AG09319 (cell line): ENCODE measurements at places on chromosomes 11 and 22.

DNA sequence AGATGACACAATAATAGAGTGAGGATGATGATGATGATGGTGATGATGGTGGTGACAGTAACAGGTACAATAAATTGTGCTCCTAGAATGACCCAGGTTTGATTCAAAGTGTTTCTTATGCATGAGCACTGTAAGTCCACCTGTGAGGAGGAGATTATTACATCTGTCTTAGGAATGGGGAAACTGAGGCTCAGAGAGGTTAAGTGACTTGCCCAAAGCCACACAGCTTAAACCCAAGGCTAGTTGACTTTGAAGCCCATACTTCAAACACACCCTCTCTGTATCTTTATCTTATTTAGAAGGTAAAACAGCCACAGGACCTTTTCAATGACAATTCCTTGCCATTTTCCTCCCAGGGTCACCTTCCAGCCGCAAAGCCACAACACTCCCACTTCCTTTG, 88.9 kb downstream of the MIAT start:
- no peak for DNase-seq

DNA sequence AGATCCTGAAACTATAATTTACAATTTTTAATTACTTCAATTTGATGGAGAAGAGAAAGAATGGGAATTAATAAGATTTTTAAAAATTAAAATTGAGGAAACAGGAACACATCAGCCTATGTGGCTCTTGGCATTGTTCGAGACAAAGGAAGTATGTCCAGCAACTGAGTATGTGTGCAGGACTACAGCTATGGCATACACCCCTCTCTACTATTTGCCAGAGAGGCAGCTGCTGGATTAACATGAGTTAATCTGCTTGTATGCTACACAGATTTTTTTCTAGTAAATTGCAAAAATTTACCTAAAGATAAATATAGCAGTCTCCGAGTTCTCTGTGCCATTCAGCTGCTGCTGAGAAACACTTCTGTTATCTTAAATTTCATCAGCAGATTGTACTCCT, 70.6 kb downstream of the PHF21A start:
- DNase-seq, result no peak

DNA sequence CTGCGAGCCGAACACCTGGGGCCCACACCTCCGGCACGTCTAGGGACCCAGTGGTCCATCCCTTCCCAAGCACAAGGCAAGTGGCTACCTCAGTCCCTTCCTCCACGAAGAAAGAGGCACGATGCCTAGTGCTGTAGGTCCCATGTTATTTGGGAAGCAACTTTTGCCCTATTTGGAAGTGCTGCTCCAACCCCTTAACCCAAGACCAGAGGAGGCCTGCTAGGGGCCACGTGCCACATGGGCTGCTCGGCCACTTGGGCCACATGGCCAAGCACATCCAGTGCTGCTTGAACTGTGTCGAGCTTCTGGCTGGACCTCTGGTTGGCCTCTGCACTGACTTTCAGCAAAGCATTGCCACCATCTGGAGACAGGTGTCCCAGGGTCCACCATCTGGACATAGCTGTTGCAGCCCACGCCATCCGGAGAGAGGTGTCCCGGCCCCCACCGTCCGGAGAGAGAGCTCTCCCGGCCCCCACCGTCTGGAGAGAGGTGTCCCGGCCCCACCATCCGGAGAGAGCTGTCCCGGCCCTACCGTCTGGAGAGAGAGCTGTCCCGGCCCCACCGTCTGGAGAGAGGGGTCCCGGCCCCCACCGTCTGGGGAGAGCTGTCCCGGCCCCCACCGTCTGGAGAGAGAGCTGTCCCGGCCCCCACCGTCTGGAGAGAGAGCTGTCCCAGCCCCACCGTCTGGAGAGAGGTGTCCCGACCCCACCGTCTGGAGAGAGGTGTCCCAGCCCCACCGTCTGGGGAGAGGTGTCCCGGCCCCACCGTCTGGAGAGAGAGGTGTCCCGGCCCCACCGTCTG, 6.5 kb upstream of the B4GALNT4 start:
- DNase-seq, result no peak

DNA sequence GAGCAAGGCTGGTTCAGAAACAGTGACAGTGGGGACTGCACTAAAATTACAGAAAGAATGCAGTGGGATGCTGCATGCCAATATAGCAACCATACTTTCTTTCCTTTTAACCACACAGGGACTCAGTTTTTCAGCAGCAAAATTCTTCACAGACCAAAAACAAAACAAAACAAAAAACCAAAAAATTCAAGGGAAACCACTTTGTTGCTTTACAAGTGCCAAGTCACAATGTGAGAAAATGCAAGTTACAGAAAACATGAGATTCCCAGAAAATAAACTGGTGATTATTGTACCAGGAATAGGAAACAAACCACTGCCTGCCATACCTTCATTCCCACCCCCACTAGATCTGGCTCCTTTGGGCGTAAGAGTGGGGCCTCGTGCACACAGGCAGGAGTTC, 52.6 kb downstream of the TENM4 start:
- DNase-seq, result no peak

DNA sequence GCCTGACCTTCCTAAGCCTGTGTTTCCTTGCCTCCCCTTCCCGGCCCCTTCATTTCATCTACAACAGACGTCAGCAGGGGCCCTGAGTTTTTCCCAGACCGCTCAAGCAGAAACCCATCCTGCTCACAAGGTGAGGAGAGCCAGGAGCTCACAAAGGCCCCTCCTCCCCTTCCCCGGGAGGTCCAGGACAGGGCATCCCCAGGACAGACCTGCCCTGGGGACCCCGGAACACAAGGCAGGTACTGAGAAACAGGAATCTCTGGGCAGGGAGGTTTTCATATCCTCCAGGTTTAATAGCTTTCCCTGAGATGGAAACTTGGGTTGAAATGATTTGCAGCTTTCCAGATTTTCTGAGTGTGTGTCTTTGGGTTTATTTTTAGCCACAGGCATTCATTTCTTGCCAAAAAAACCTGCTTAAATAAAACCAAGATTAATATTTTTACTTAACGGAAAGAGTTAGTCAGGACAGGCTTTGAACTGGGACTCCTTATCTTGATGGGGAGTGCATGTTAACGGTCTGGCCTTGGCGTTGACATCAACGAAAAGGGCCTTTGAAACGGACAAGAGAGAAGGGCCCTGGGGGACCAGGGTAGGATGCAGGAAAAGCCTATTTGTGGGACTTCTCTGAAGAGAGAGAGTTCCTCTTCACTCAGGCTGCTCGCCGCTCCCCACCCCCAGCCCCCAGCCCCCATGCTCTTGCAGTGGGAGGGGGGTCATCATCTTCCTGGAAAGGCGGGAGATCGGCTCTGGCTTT, 38.5 kb downstream of the TIMP3 start:
- no peak for DNase-seq

GRCh38 chr11:40987776-40988435, 471.5 kb downstream of the LRRC4C start:
- no peak for DNase-seq

DNA sequence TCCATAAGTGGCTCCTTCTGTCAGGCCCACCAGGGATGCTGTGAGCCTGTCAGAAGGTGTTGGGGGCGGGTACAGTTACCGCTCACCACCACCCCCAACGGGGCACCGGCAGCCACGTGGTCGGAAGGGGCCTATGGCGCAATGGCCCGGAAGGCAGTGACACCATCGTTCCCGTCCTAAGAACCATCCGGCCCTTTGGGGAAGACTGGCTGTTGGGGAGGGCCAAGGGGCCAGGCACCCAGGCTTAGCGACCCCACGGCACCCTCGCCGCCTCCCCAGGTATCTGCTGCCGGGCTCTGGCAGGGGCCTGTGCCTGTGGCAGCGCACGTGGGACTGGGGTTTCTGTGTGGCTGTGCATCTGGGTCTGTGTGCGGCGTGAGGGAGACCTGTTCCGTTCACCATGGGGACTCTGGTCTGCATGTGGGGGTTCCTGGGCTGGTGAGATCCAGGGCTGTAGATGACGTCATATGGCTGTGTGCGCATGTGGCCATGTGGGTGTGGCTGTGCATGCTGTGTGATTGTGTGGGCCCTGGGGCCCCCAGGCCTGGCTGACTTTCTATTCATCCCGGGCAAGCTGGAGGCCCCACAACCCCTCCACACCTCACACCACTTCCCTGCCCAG, 717 bp downstream of the OSM start:
- DNase-seq, result no peak
